ENCODE measurements at places on chromosomes 4 and X. TPM values are rescaled to one million over a fixed set of nuclear protein-coding genes. Genes with fewer than 3 reads are reported as not detected.

DNA sequence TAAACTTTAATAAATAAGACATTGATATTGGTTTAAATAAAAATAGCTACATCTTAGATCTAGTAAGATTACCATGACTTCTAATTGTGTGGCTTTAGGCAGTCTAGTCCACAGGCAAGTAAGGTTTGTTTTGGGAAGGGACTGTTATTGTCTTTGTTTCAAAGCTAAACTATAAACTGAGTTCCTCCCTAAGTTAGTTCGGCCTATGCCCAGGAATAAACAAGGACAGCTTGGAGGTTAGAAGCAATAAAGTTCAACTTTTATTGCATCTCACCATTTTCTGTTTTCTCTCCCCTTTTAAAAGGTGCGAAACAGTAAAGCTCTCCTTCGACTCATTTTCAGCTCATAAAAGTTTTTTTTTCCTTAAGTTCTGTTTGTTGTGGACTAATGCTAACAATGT lies 70.4 kb upstream of the S100G start:
- no peaks in the 10 kb centered on the region for H3K36me3 ChIP-seq
- H3K4me1 ChIP-seq, result no peaks in the 10 kb centered on the region
- no peaks in the 10 kb centered on the region for H3K27me3 ChIP-seq
- H3K4me3 ChIP-seq, result no peak overlapping the region
- no peak for DNase-seq
- no peak overlapping the region for H3K27ac ChIP-seq

- no peaks in the 10 kb centered on the region for H3K27me3 ChIP-seq
- H3K4me3 ChIP-seq, result no peak overlapping the region
- no peak overlapping the region for H3K27ac ChIP-seq
- no peak for DNase-seq
- no peaks in the 10 kb centered on the region for H3K4me1 ChIP-seq
Observed at GRCh38 chrX:81280148-81280547, 78.2 kb downstream of the SH3BGRL start.

- no peak overlapping the region for H3K4me3 ChIP-seq
- H3K36me3 ChIP-seq, result no peaks in the 10 kb centered on the region
- no peaks in the 10 kb centered on the region for H3K4me1 ChIP-seq
- no peaks in the 10 kb centered on the region for H3K27me3 ChIP-seq
- no peak for DNase-seq
- H3K27ac ChIP-seq, result no peak overlapping the region
Observed at GRCh38 chr4:65943076-65943475, 272.8 kb upstream of the EPHA5 start.

DNA sequence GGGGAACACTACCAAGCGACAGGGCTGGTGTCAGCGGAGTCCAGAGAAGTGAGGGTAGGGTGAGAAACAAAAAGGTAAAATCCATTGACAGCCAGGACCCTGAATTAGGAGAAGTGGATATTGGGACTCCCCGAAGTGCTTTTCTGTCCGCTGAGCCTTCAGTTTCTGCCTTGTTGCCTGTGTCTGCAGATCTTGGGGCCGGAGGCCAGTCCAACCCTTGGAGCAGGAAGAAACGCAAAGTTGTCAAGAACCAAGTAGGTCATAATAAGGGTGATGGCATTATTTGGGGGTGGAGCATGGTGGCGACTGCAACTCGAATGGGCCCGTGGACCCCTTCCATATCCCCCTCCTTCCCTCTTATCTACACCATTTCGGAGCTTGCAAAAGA lies 1.0 kb downstream of the ARMCX1 start:
- H3K36me3 ChIP-seq, result no peaks in the 10 kb centered on the region
- H3K4me1 ChIP-seq, result no peaks in the 10 kb centered on the region
- no peaks in the 10 kb centered on the region for H3K27me3 ChIP-seq
- peak overlapping the region; percentile 84 for H3K27ac ChIP-seq
- DNase-seq, result no peak

DNA sequence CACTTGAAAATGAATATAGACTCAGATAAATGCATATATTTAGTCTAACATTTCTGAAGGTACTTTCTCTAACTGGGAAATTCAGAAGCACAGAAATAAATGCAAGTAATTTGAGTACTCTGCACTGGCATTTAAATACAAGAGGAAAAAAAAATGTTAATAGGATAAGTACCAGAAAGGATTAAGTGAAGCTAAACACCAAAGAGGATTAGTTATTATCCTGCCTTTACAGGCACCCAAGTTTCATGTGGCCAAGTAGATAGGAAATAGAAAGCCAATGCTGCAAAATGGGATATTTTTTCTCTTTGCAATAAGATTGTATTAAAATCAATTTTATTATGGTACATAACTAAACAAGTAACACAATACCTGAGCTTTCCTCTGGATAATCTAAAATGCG lies 762.5 kb downstream of the PCDH7 start:
- H3K4me3 ChIP-seq, result no peak overlapping the region
- no peak overlapping the region for H3K27ac ChIP-seq
- H3K4me1 ChIP-seq, result no peaks in the 10 kb centered on the region
- DNase-seq, result no peak
- H3K27me3 ChIP-seq, result no peaks in the 10 kb centered on the region

DNA sequence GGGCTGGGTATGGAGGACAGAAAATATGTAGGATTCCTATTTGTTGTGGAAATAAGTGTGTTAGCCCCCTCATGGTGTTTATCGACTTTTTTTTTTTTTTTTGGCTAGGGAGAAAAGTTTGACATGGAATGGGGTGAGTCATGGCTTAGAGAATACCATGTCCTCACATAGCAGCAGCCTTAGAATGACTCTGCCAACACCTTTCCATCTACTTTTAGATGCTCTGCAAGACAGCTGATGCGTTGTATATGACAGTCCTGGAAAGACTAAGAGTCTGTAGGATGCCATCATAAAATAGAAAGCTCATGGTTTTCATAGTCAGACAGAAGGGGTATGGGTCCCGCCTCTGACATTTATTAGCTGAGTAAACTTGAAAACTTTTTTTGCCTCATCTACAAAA lies 37.7 kb downstream of the MTTP start:
- no peak for DNase-seq
- no peaks in the 10 kb centered on the region for H3K27me3 ChIP-seq
- H3K4me1 ChIP-seq, result no peaks in the 10 kb centered on the region
- no peak overlapping the region for H3K4me3 ChIP-seq
- no peak overlapping the region for H3K27ac ChIP-seq
- no peaks in the 10 kb centered on the region for H3K36me3 ChIP-seq

DNA sequence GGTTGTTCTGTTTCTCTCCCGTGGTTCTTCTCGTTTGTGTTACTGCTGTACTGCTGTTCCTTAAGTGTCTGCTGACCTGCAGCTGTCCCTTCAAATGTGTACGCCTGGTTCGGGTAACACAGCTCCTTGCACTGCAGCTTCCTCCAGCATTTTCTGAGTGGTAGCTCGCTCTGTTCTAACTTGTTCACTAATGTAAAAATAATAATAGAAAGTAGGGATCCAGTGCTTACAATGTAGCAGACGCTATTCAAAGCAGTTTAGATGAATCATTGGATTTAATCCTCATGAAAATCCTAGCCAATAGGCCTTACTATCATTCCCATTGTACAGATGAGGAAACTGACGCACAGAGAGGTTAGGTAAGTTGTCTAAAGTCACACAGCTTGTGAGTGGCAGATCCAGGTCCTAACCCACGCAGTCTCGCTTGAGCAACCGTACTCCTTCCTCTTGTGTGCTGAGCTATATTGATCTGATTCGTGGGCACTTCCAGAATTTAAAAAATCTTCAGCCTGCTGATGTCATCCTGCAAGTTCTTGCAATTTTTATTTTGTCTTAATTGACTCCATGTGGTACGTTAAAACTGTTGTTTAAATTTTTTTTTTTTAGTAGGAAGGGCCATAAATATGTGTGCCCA lies 448.2 kb upstream of the FAT1 start:
- H3K27ac ChIP-seq, result no peak overlapping the region
- H3K4me1 ChIP-seq, result no peaks in the 10 kb centered on the region
- no peak for DNase-seq
- H3K27me3 ChIP-seq, result no peaks in the 10 kb centered on the region
- H3K36me3 ChIP-seq, result no peaks in the 10 kb centered on the region

GRCh38 chr4:182470215-182470614 lies 227.0 kb downstream of the TENM3 start:
- no peaks in the 10 kb centered on the region for H3K4me1 ChIP-seq
- no peak for DNase-seq
- H3K27me3 ChIP-seq, result no peaks in the 10 kb centered on the region
- H3K4me3 ChIP-seq, result no peak overlapping the region
- no peaks in the 10 kb centered on the region for H3K36me3 ChIP-seq
- H3K27ac ChIP-seq, result no peak overlapping the region

DNA sequence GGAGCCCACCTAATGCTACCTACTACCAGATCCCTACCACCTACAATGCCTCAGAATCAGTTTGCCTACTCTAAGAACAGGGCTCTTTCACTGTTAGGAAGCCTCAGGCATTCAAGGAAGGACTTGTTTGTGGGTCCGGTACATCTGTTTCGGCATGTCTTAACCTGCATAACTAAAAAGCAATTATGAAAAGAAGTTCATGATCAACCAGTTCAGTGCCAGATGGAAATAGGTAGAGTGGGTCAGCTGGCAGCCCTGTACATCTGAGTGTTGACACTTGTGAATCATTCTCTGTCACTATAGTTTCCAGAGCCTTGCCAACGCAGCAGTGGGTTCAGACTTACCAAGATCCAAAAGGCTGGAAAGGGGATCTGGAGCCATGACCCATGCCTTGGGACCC lies 3.3 kb downstream of the TMEM185A start:
- no peak overlapping the region for H3K4me3 ChIP-seq
- no peaks in the 10 kb centered on the region for H3K4me1 ChIP-seq
- H3K36me3 ChIP-seq, result no peaks in the 10 kb centered on the region
- no peak overlapping the region for H3K27ac ChIP-seq

DNA sequence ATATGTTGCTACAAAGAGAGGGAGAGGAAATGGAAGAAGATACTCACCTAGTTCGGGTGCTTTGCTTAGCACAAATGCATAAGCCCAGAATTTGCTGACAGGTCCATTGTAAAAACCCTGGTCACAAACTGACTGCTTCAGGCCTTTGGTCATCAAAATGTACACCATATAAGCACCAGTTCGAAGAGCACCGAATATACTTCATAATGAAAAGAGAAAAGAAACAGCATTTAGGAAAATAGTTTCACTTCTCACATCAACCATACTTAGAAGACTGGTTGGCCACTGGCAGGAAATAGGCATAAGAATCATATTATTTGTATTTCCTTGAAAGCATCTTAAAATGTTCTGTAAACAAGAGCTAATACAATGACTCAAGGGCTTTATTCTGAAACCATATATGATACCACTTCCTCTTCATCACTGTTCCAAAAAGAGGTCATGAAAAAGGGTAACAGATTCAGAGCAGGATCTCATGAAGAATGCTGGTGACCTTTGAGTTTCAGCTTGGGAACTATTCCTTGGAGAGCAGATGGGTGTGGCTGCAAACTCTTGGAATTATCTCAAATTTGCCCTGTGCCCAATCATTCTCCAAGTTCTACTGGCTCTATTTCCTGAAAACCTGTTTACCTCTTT lies 138.7 kb downstream of the ELOVL6 start:
- H3K36me3 ChIP-seq, result no peaks in the 10 kb centered on the region
- no peak for DNase-seq
- H3K27ac ChIP-seq, result no peak overlapping the region
- H3K4me1 ChIP-seq, result no peaks in the 10 kb centered on the region
- H3K4me3 ChIP-seq, result no peak overlapping the region
- no peaks in the 10 kb centered on the region for H3K27me3 ChIP-seq

- no peak for DNase-seq
- no peaks in the 10 kb centered on the region for H3K27me3 ChIP-seq
- H3K4me1 ChIP-seq, result no peaks in the 10 kb centered on the region
Observed at GRCh38 chrX:20802036-20802435, 535.3 kb upstream of the RPS6KA3 start.

GRCh38 chr4:48742412-48742811 lies 37.7 kb downstream of the FRYL start:
- H3K27ac ChIP-seq, result no peak overlapping the region
- no peaks in the 10 kb centered on the region for H3K4me1 ChIP-seq
- no peak for DNase-seq
- H3K36me3 ChIP-seq, result no peaks in the 10 kb centered on the region

GRCh38 chrX:153526801-153527200 lies 9.4 kb downstream of the ATP2B3 start:
- no peak overlapping the region for H3K27ac ChIP-seq
- H3K36me3 ChIP-seq, result no peaks in the 10 kb centered on the region
- H3K27me3 ChIP-seq, result no peaks in the 10 kb centered on the region
- H3K4me1 ChIP-seq, result no peaks in the 10 kb centered on the region
- H3K4me3 ChIP-seq, result no peak overlapping the region

DNA sequence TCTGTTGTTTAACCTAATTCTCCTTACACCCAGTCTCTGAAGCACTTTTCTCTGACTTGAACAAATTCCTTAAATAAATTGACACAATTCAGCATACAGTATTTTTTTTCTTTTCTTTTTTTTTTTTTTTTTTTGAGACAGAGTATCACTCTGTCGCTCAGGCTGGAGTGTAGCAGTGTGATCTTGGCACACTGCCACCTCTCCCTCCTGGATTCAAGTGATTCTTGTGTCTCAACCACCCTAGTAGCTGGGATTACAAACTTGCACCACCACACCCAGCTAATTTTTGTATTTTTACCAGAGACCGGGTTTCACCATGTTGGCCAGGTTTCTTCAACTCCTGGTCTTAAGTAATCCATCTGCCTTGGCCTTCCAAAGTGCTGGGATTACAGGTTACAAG lies 1498.1 kb upstream of the PCDH10 start:
- H3K4me3 ChIP-seq, result no peak overlapping the region
- no peaks in the 10 kb centered on the region for H3K27me3 ChIP-seq
- no peak for DNase-seq
- H3K4me1 ChIP-seq, result no peaks in the 10 kb centered on the region
- no peaks in the 10 kb centered on the region for H3K36me3 ChIP-seq

DNA sequence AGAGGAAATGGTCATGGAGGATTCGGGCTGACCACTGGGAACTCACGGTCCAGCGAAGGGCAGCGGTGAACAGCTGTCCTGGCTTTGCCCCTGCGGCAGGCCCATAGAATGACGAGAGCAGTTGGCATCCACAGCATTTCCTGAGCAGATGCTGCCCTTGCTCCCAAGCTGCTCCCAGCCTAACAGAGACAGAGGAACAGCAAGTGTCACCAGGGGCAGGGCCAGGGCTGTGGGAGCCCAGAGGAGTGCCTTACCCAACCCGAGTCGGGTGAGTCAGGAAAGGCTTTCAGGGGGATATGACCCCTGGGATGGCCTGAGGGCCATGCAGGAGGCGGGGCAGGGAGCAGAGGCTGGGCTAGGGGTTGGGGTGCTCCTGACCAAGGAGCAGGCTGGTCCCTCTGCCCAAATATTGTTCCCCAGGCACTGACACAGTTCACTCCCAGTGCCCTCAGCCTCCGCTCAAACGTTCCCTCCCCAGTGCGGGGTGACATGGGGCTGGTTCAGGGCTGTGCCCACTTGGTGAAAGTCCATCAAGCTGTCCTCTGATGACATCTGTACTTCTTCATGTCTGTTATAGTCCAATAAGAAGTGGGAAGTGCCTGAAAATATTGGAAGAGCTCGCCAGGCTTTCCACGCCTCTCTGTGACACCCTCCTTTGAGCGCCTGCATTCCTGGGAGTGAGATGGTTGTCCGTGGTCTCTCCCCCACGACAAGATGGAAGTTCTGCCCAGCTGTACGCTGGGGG lies 64.7 kb upstream of the GPR78 start:
- no peaks in the 10 kb centered on the region for H3K36me3 ChIP-seq
- no peaks in the 10 kb centered on the region for H3K27me3 ChIP-seq
- no peaks in the 10 kb centered on the region for H3K4me1 ChIP-seq
- no peak overlapping the region for H3K4me3 ChIP-seq

The ADH1B gene
- 477 TPM for total RNA-seq

The NPY2R gene
- 0.12 TPM for total RNA-seq

The CHIC1 gene
- total RNA-seq, result 17.9 TPM

The HTN1 gene
- not detected for total RNA-seq

The TTC29 gene
- 0.22 TPM for total RNA-seq

The MGST2 gene
- 129 TPM for total RNA-seq

The USP17L13 gene
- total RNA-seq, result not detected

The F8A3 gene
- 7.7 TPM for total RNA-seq

The PLK4 gene
- not detected for total RNA-seq

The DMP1 gene
- total RNA-seq, result not detected
